Globus pallidus (tissue), 1 donor: ENCODE measurements at places on chromosomes 4 and X.
A peak's percentile ranks its signal among the peaks of the same experiment; 100 is the strongest.

- no peak for DNase-seq
These were observed 54.2 kb upstream of the RASSF6 start for GRCh38 chr4:73674451-73674919.

- no peak for DNase-seq
These were observed 101.1 kb upstream of the PPP2R3B start for GRCh38 chrX:487836-488235.

- DNase-seq = no peak
These were observed 86.3 kb downstream of the GPRIN3 start for GRCh38 chr4:89221167-89221867.

DNA sequence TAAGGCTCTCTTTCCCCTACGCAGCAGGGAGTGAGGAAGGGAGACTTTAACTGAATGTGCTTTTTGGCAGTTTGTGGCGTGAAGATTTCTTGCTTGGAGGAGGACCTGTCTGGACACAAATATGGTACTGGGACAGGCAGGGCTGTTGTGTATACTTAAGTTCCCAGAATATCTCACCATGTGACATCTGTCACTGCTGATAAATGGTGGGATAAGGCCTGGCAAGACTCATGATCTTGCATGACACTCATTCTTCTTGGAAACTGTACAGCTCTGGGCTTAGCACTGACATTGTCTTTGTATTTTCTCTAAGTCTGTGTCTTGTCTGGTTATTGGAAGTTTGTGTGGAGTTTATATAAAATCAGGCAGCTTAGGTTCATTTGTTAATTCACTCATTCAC lies 93.1 kb downstream of the STK32B start:
- DNase-seq = no peak

DNA sequence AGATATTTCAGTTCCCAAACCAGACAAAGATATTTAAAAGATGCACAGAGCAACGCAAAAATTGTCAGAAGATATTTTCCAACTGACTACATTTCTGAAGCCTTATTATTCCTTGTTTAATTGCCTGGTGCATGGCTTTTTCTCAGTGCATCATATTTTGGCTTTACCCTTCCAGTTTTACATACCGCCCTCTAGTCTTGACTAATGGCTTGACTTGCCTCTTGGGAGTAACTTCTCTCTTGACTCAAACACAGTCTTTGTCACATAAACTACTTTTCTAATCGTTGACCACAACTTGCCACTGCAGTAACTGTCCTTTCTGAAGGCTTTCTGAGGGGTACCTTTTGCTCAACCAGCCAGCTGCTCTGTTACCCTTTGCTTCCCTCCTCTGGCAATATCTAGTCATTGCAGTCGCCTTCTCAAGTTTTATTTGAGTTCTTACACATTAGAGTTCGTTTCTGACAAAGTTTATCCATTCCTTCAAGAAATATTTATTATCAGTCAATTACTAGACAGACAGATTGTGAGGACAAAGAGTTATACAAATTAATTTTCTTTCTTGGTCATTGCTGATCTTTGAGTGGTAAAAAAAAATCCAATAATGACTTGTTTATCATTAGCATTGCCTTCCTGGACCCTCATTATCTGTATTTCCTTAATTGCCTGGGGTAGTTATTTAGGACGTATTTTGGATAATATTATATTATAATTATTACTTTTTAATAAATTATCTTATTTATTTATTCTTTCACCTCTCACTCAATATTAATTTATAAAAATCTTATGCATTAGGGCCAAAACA lies 506.9 kb upstream of the PCDH10 start:
- peak; percentile 48 for DNase-seq

DNA sequence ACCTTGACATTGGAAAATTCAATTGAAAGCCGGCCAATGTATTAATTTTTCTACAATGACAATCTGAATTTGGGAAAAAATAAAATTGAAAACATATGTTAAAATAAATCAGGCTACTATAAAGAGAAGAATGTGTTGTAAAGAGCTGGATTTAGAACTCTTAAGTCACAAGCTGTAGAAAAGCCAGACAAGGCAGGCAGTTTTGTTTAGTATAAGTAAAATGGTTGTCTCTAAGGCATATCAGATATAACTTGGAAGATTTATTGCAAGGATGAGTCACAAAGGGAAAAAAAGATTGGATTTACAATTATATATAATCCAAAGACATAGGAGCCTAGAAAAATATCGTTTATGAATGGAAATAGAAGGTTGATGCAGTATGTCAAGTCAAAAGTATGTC lies 549.1 kb upstream of the EPHA5 start:
- DNase-seq = no peak

- DNase-seq = no peak
These were observed 152.6 kb downstream of the GASK1B start for GRCh38 chr4:158020176-158020575.

DNA sequence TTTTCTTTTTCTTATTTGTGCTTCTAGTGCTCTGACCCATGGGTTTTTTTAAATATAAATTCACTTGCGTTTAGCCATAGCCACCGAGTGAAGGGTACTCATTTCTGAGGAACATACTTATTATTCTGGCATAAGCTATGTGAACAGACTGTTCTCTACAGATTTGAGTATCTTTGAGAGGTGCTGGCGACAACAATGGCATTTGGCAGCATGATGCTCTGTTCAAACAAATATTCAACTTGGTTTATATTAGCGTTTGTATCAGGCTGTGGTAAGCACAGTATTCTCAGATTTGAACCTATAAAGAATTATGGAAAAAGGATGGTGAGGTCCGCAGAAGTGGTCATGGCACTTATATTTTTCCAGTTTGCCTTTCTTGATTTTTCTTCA lies 108.7 kb upstream of the LIMCH1 start:
- no peak for DNase-seq

DNA sequence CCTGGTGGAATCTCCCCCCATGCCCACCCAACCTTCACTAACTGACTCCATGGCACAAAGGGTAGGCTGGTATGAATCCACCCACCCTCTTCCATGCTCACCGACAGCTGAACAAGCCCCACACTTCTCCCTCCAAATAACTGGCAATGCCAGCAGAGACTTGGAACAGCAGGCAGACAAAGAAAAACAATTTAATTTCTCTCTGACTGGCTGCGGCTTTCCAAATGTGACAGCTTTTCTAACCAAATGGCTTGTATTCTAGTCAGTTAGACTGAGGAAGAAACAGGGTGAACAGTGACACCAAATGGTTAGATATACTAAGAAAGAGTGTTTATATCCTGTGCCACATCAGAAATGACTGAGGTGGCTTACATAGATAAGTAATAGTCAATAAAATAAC lies 199.3 kb upstream of the ADAMTS3 start:
- DNase-seq = no peak

GRCh38 chr4:168634276-168634802 lies 137.5 kb downstream of the PALLD start:
- no peak for DNase-seq

GRCh38 chrX:12950851-12951594 lies 23.9 kb upstream of the TMSB4X start:
- no peak for DNase-seq

DNA sequence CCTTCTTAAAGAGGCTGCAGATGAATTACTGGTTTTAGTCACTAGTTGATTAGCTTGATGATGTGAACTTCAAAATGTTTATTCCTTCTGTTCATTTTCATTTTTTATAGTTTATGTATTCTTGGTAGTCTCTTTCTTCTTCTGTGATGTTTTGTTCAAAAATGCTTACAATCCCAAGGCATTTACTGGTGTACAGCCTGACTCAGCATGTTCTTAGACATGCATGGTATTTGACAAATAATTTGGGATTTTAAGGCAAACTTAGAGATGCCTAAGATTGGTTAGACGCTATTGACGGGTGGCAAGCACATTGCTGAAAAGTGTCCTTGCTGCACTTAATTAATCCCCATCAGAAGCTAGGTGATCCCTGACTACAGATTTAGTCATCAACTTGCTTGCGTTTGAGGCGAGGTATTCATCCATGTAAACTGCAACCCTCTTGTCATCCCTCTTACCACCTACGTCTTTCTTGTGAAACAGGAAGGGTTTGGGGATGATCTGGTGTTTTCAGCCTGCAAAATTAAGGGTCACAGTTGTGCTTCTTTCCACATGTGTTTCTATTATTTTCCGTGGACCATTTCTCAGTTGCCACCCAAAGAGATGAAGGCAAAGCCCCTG lies 331.8 kb downstream of the DKK2 start:
- DNase-seq = no peak

GRCh38 chrX:18457000-18457399 lies 31.6 kb downstream of the CDKL5 start:
- no peak for DNase-seq

- peak; percentile 1 for DNase-seq
These were observed 32.5 kb downstream of the LANCL3 start for GRCh38 chrX:37603938-37604409.

GRCh38 chr4:101787701-101788316 lies 2.7 kb upstream of the BANK1 start:
- no peak for DNase-seq
